NCI-H1092 treated with DMSO at 0.1 percent for 48 hours (cell line): ENCODE measurements at places on chromosomes 11 and 22.

DNA sequence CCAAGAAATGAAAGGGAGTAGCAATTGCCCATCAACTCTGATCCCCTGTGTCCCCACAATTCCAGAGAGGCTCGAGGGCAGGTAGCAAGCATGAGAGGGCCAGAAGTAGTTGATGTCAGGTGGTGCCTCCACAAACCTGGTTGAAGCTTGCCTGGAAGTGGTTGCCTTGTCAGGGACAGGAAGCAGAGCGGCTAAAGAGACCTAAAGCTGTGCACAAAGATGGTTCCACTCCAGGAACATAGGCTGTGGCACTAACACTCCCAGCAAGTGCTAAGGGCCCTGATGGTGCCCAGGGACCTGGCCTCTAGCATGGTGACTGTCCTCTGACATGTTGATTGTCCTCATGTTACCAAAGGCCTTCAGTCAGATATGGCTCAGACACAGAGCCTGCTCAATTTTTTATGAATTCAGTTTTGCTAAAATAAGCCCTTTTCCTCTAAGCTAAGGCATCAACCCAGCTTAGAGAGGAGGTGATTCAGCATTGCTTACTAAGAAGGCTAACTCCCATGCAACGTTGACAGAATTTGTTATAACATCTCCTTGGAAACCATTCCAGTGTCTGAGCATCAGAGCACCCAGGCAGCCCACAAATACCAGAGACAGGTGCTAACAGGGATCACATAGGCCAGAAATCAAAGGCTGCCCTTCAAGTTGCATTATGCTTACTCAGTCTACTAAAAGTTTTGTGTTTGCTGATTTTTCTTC is 196.3 kb upstream of the ARHGAP20 start:
- DNase-seq = peak; percentile 21

DNA sequence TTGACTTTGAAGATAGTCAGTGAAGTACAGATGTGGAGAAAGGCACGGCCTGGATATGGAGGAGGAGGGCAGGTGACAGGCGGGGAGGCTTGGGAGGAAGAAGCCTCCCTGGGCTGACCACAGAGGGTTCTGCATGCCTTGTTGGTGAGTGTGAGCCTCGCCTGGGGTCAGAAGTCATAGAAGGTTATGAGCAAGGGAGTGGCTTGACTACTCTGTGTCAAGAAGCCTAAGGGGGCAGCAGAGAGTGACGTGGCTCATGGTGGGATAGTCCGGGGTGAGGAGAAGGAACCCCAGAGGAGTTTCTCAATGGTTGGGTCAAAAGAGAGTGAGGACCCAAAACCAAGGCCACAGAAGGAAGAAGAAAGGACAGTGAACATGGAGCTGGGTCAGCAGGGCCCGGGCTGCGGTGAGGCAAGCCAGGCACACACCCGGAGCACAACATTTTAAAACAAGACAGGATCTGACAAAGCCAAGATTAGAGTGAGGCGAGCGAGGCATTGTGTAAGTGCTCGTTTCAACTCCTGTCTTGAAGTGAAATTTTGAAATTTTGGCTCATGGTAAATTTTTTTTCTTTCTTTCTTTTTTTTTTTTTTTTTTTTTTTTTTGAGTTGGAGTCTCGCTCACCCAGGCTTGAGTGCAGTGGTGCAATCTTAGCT is 31.9 kb downstream of the PDGFB start:
- DNase-seq = no peak

DNA sequence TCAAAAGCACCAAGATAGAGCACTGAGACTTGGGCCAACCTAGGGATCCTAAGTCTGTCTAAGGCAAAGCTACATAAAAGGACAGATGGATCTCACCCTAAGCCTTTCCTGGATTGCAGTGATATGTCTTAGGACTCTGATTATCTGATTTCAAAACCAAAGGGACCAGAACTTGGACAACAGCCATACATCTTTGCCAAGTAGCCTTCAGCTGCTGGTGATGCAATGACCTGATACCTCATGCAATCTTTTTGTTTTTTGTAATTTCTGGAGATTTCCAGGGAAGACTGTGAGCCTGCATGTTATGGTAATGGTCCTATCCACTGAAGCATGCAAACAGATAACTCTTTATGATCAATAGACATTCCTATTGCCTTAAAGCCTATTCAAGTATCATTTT is 230.4 kb upstream of the MTNR1B start:
- DNase-seq = no peak

DNA sequence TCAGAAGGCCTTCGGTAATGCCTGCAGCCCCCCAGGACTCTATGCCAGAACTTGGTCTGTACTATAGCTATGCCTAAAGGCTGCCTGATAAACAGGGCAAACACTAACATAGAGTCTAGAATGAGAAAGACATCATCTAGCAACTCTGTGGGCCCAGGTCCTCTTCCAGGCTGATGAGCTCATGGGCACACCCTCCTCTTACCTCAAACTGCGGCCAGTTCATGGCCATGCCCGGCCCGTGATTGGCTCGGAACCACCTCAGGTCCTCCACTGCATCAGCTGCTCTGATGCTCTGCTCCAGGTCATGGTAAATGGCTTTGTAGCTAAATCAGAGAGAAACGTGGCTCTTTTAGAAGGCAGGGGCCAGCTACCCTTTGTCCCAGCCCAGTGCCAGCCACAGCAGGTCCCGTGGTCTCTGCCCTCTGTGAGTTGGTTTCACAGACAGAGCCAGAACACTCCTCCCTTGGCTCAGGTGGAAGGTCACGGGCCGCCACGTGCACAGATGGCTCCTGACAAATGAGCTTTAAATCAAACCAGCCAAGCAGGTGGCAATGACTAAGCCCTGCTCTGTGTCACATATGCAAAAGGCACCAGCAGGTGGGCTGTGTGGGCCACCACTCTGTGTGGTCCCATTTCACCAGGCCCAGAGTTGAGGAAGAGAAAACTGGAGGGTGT is 25.0 kb upstream of the ARFGAP3 start:
- no peak for DNase-seq

DNA sequence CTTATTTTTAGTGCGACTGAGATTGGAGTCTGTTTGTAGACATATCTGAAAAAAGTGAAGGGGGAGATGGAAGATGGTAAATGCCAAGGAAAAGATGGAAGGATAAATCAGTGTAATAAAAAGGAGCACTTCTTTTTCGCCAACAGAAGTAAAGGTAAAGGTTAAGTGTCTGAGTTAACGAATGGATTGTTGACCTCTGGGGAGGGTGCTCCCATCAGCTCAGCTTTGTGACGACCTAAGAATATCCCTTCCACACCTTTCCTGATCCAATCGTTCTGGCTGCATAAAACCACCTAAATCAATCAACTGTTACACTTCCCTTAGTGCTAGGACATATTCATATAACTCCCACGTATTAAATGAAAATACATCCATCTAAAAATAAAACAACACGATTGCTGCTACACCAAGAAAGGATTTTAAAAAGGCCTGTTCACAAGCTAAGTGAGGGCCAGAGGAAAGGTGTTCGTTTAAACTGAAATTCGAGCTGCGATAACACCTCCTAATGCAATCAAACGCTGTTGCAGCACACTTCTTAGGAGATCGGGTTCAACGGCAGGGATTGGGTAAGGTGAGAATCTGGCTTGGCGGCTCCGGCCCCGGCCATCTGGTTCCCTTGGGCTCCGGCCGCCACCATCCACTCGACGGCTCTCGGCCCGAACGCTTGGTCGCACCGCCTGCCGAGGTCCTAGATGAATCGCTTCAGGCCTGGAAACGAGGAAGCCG is 658 bp downstream of the C11orf71 start:
- DNase-seq = peak; percentile 92

DNA sequence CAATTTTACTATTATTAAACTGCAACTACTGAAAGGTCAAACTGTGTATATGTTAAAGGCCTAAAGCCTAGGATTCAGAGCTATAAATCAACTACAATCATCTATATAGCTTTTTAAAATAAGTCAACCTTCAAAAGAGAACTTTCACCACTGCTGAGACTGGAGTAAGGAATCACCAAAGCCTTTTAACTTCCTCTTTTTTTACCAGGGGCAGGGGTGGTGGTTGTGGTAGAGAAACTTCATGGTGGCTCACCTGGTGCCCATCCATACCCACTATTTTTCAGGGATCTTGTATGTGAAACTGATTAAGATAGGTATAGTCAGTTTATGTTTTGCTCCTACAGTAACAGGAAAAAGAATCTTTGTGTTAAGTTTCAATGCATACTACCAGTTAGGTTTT is 31.5 kb downstream of the TSG101 start:
- DNase-seq = no peak

GRCh38 chr11:38384568-38384967 is 1786.5 kb upstream of the RAG2 start:
- DNase-seq = no peak

DNA sequence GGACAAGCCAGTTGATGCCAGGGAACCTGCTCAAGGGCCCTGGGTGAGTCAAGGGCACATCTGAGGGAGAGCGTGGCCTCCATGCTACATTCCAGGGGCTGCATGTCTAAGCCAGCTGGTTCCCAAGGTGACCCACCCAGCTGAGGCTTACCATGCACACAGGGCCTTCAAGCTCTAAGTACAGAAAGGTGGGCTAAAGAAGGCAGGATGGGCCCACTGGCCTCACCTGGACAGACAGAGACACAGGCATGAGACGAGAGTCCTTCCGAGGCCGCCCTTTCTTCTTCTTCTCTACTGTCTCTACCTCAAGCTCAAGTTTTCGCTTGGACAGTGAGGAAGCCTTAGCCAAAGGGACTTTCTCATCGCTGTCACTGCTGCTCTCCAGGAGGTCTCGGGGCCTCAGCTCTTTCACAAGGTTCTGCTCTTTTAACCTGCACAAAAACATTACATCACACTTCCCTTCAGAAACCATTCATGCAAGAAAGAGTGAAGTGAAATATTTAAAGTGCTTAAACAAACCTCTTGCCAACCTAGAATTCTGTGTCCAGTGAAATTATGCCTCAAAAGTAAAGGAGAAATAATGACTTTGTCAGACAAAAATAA is 69.9 kb downstream of the HIRA start:
- DNase-seq = no peak

DNA sequence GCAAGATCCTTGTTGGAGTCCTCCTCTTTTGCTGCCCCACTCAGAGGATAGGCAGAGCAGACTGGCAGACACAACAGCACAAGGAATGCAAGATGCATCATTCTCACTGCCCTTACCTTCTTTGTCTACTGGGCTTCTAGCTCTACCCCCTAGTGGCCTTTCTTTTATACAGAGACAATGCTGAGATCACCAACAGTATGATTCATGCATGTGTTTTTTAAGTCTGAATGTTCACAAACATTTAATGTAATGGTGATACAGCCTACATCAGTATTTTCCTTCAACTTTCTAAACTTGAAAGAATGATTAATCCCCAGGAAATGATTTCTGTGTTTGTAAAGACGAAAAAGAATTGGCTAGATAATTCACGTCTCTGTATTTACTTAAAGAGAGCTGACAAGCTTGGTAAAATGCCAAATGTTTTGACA is at the start of gene MMP10:
MMP10 (minus strand) TSS at position 138 of the 428 bp plus-strand sequence; CDS start at position 101, 37 bp downstream.
- no peak for DNase-seq

GRCh38 chr11:24661331-24661730 is 164.5 kb downstream of the LUZP2 start:
- DNase-seq = no peak

DNA sequence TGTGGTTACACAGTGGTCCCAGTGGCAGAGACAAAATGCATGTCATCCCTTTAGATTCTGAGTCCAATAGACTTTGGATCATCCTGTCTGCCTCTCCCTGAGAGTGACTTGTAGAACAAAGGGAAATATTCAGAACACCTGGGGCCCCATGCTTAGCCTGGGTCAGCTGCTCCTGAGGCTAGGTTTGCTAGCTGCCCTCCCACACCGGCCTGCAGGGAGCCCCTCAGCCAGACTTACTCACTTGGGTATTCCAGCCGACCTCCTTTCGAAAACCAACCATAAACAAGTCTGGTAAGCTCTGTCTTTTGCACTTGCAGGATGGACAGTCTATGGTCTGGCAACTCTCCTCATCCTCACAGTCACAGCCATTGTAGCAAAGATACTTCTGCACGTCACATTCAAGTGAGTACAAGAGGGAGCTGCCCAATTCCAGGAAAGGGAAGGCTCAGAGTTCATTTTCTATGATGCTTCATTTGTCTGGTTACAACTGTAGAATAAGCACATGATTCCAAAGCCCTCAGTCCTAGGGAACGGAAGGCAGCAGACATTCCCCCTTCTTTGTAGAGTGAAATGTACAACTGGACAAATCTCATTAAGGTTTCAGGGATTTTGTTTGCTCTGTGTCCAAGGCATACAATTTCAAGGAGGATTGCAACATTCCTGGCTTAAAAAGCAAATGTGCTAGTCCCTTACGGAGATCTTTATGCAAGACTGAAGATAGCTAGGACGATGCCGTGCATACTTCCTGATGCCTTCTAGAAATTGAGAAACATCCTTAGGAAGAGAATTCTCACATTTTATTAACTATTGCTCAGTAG is 65.5 kb upstream of the EMID1 start:
- DNase-seq = no peak

GRCh38 chr11:4704054-4704789 is at the start of gene MMP26:
Gene MMP26, plus strand, starts transcription at chr11:4704784.
- peak; percentile 96 for DNase-seq

GRCh38 chr11:76856106-76856505 is 4.6 kb upstream of the ACER3 start:
- no peak for DNase-seq

DNA sequence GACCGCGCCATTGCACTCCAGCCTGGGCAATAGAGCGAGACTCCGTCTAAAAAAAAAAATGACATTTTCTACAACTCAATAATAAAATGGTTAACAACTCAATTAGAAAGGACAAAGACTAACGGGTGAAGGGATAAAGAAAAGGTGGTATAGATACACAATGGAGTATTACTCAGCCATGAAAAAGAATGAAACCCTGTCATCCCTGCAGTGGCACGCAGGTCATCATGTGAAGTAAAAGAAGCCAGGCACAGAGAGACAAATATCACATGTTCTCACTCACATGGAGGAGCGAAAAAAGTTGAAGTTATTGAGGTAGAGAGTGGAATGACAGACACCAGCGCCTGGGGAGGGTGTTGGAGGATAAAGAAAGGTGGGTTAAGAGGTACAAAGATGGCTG is 39.0 kb downstream of the WNT7B start:
- DNase-seq = no peak

GRCh38 chr11:107699371-107700285 is 12.2 kb downstream of the SLN start:
- DNase-seq = no peak

- DNase-seq = no peak
Measured at GRCh38 chr11:45811571-45812290, 6.8 kb downstream of the SLC35C1 start.

- peak; percentile 5 for DNase-seq
Measured at GRCh38 chr11:130839981-130840666, 76.2 kb downstream of the SNX19 start.

- DNase-seq = no peak
Measured at GRCh38 chr11:119752345-119752871, 23.4 kb upstream of the NECTIN1 start.

GRCh38 chr11:61695917-61696316 is 15.7 kb downstream of the DAGLA start:
- DNase-seq = no peak

GRCh38 chr11:124759266-124760204 is 2.6 kb downstream of the ESAM start:
- no peak for DNase-seq
